ENCODE measurements at places on chromosomes 7 and 10. TPM values are rescaled to one million over a fixed set of nuclear protein-coding genes. Genes with fewer than 3 reads are reported as not detected.
A peak's percentile ranks its signal among the peaks of the same experiment; 100 is the strongest.

- DNase-seq = no peak
Measured at GRCh38 chr10:565676-566075, 123.8 kb downstream of the DIP2C start.

GRCh38 chr7:74355091-74355490 lies 65.9 kb downstream of the CLIP2 start:
- no peak for DNase-seq

DNA sequence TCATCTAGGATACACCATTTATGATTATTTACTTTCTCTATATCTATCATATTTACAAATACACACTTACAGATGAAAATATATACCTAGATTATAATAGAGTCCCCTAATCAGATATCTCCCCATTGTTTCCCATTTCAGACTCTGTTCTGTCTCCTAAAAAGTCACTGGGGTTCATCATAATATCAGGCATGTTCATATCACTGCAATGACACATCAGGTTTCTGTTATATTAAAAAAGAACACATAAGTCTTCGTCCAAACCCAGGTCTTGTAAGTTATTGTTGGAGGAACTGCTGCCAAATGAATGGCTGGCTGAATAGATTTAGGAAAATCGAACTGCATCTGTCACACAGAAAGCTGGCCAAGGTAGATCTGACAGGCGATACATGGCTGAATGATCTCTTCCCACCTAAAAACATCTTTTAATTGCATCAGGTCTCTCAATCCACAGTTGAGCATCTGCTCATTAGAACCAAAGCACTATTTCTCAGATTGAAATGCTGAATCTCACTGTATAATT lies 178.7 kb downstream of the CACNA2D1 start:
- no peak for DNase-seq

GRCh38 chr7:47461161-47461560 lies 120.8 kb downstream of the TNS3 start:
- DNase-seq = no peak

DNA sequence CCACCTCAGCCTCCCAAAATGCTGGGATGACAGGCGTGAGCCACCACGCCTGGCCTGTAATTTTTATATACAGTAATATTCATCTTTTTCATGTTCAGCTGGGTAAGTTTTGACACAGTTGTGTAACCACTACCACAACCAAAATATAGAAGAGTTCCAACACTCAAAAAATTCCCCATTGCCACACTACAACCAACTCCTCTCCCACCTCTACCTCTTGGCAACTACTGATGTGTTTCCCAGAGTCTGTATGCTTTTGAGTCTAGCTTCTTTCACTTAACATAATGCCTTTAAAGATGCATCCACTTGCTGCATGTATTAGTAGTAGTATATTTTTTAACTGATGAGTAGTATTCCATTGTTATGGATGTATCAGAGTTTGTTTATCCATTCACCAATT lies 90.7 kb downstream of the SRPK2 start:
- DNase-seq = no peak

- no peak for DNase-seq
Measured at GRCh38 chr7:55078465-55079372, 59.9 kb downstream of the EGFR start.

- DNase-seq = peak; percentile 83
Measured at GRCh38 chr10:18164748-18165361, 24.6 kb downstream of the CACNB2 start.

The KCP gene
- total RNA-seq = 1.2 TPM

The C10orf67 gene
- total RNA-seq = 0.11 TPM

The SCIN gene
- 0.66 TPM for total RNA-seq

The TMEM213 gene
- total RNA-seq = not detected

The TNKS2 gene
- 52.9 TPM for total RNA-seq

Data from cardiac muscle cell (in vitro differentiated cells and primary cell).